Fibroblast of villous mesenchyme (primary cell): ENCODE measurements at places on chromosomes 12 and 14. TPM values are rescaled to one million over a fixed set of nuclear protein-coding genes. Genes with fewer than 3 reads are reported as not detected.

DNA sequence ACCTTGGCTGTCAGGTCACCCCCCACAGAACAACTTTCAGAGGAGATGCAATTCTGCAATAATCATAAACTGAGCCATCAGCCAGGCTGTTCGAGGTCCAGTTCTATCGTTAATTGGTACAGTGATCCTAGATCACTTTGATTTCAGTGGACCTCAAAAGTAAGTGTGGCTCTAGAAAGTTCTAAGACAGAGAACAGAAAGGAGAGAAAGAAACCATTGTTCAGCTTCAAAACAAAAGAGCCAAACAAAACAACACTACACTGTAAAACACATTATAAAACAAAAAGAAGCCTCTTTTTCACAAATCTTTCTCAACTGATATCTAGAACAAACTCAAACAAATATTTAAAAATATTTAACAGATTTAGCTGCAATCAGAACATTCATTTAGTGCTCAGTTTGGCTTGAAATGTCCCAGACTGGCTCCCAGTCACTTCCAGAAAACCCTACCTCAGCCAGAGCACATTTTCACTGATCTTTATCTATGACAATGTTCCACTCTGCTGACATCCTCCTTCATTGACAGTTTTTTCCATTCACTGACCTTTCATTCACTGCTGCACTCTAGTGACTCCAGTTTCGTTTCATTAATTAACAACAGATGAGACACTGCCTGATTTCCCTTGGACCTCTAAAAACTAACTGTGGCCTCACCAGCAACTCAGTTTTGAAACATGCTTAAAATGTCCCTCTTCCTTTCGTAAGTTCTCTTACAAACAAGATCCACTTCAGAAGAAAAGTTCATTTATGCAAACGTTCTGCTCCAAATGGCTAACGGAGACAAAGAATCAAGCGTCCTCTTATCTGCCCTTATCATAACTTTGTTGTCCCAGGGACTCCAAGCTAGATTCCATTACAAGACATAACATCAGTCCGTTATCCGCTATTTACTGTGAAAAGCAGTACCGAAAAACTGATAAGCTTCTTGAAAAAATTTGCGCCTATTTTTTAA is 56.8 kb downstream of the DUSP16 start:
- DNase-seq = peak; percentile 89

- DNase-seq = no peak
Measured at GRCh38 chr12:52658196-52658595, 6.2 kb upstream of the KRT2 start.

DNA sequence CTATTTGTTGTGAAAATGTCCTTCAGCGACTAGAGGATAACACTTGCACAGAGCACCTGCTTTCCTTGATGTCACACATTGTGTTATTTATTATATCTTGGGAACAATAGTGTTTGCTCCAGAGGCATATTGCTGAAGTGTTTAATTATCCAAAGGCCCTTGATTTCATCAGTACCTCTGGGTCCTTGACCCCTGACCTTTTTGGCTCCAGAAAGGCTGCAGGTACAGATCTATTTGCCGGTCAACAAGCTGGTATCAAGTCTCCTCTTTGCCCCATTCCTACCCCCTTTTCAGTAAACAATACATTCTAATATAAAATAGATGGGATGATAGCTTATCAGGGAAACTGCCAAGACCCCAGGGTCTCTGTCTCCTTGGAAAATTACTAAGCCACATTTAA is 206.8 kb downstream of the DACT1 start:
- DNase-seq = no peak

GRCh38 chr12:6382371-6382770 is 1.6 kb upstream of the LTBR start:
- no peak for DNase-seq

GRCh38 chr12:6180268-6181051 is 19.7 kb upstream of the CD9 start:
- peak; percentile 84 for DNase-seq

DNA sequence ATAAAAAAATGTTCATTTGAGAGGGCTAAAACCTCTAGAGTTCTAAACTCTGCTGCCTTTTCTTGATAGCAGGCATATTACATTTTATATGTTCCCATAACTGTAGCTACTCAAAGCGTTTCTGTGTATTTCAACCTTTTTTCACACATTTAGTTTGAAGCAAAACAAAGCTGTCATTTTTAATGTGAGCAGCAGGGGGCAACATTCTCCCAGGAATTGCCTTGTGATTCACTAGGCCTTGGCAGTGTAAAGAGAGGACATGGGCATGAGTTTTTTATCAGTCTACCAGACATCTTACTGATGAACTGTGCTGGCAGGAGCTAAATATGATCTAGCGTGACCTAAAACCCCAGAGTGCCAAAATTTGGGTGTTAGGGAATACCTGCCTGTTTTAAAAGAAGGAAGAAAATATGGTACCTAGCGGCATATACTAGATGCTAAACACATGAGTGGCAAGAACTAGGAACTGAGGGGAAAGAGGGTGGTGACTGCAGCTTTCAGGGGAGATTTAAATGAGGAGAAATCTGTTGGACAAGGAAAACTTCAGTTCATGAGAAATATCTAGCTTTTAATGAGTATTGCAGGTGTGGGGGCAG is 65.3 kb downstream of the IFT43 start:
- DNase-seq = peak; percentile 62

ALX1 gene
- 0.64 and 1.3 TPM in 2 replicates for total RNA-seq

GRCh38 chr12:120066341-120066740 is 50.2 kb downstream of the RAB35 start:
- no peak for DNase-seq

DNA sequence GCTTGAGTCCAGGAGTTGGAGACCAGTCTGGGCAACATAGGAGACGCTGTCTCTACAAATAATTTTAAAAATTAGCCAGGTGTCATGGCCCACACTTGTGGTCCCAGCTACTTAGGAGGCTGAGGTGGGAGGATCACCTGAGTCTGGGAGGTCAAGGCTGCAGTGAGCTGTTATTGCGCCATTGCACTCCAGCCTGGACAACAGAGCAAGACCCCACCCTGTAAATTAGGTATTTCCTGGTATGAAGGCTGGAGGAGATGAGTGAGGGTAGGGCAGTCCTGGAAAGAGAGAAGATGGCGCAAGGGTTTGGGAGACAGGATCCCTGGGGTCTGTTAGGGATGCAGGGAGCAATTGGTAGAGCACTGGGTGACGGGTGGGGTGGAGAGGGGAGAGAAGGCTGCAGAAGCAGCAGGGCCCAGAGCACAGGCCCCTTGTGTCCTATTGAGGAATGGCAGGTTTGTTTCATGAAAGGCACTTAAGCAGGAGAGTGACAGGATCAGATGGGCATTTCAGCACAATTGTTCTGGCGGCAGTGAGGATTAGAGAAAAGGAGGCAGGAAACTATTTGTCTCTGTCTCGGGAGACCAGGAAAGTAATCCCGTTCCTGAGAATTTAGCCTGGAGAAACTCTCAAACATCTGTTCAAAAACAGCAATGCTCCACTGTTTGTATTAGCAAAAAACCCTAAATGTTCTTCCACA is 47.2 kb upstream of the KTN1 start:
- DNase-seq = no peak

NUDT4 gene
- total RNA-seq = 61.3 and 80.2 TPM in 2 replicates

DNA sequence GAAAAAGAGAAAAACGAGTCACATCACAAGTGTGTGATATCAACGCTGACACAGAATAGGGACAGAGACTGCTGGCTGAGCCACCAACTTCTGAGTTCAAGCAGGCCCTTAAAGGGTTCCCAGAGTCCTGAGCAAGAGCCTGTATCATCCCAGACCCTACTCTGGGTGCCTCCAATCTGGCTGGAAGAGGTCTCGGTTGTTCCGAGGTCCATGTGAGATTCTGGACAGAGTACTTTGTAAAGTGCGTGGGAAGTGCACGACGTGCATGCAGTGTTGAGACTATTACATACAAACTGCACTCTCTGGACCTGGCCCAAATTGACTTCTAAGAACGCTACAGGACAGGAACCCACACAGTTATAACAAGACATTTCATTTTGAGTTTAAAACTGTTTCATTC is 40.6 kb downstream of the MOK start:
- DNase-seq = no peak

DNA sequence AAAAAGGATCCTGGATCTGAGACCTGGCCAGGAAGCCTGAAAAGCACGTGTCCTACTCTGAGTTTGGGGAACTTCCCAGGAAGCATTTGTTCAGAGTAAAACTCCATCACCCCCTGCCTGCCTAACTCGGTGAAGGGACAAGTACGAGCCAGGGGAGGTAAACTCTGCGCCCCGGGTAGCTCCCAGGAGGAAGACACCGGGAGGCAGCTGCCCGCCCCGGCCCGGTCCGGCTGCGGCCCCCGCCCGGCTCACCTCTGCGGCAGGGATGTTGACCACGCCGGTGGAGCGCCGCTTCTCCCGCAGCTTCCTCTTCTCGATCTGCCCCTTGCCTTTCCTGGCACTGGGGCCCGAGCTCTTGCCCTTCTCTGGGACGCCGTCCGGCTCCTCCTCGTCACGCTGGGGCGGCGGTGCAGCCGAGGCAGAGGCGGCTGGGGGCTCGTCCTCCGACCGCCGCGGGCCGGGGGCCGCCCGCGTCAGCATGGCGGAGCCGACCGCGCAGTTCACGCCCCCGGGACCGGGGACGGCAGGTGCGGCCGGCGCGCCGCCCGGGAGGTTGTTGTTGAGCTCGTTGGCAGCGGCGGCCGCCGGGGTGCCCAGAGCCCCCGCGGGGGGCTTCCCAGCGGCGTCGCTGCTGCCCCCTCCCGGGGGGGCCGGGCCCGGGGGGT is 1.2 kb downstream of the PAWR start:
- peak; percentile 49 for DNase-seq

PROX2 gene
- total RNA-seq = under 0.01 TPM in 1 of 2 replicates, not detected in the other

DNA sequence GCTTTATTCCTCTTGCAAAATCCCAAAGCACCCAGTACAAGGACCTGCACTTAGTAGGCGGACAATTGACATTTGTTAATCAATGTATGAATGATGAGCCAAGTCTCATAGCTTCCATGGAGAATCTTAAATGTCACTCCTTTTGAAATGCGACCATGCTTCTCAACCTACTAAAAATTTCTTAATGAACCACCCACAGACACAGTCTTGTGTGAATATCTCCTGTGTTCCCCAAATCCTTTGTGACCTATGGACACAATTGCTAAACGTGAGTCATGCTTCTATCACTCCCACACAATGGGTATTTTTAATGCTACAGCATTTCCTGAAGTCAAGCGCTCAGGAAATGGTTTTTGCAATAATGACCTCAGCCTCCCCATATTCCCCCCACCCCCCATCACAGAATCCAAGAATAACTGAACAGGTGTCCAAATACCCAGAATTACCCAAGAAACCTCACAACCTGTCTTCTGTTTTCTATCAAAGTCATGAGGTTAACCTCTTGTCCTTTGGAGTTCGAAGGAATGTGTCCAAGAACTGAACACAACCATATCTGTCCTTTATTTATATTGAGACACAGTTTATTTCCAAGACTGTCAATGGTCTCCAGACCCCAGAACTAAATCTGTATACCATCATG is 163.6 kb upstream of the PLEKHG7 start:
- peak; percentile 77 for DNase-seq

FOXA1 gene
- 0.32 TPM in 1 of 2 replicates, not detected in the other for total RNA-seq

ENDOU gene
- total RNA-seq = not detected in 2 replicates

PTPRO gene
- under 0.01 TPM in 2 replicates for total RNA-seq

GRCh38 chr14:42185718-42186117 is 579.0 kb downstream of the LRFN5 start:
- no peak for DNase-seq

NAV3 gene
- 96.3 and 206 TPM in 2 replicates for total RNA-seq

DNA sequence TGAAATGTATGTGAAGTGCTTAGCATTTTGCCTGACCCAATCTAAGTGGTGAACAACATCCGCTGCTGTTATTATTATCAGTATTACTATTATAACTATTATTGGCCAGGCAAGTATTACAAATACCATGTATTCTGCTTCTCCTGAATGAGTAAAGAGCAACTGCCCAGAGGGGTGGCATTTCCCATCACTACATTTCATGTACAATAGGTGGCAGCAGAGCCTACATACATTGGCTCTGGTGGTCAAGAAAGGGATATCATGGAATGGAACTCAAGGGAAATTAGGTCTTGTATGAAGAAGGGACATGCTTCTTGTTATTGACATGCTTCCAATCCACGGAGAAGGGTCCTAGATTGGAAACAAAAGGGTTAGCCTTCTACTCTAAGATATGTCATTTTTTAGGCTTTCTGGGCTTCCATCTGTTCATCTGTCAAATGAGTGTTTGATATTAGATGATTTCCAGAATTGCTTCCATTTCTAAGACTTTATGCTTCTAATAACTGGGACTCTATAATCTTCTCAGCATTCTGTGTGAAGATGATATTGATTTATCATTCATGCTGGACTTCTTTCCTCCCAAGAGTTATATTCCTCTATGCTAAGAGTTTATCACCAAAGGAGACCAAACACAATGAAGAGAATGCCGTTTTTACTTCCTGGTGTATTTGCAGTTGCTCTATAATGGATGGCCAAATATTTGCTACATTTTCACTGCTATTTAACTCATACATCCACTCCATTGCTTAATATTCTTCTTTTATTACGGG is 239.1 kb downstream of the SSPN start:
- peak; percentile 60 for DNase-seq

CIT gene
- 18.4 and 20.7 TPM in 2 replicates for total RNA-seq

TAS2R7 gene
- 0.32 TPM in 1 of 2 replicates, not detected in the other for total RNA-seq

LRTM2 gene
- total RNA-seq = not detected in 2 replicates

ERBB3 gene
- 0.32 and 1.7 TPM in 2 replicates for total RNA-seq

AMIGO2 gene
- 62.2 and 101 TPM in 2 replicates for total RNA-seq

TMCC3 gene
- total RNA-seq = 1.6 and 1.7 TPM in 2 replicates

HOTAIR gene
- 0.86 and 3.2 TPM in 2 replicates for total RNA-seq

DNA sequence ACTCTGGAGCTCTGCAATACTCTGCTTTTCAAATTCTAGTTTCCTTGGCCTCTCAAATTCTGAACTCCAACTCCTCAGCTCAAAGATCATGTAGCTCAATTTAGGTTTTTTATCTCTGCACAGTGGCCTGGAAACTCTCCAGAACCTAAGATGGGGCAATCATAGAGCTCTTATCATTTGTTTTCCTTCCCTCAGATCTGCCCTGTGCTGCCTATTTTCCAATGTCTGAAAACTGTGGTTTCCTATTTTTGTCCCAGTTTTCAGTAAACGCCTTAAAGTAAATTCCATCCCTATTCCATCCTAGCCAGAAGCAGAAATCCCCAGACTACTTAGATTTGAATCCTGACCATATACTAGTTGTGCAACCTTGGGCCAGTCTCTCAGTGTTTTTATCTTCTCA is 73.2 kb downstream of the CEP83 start:
- DNase-seq = peak; percentile 93

- DNase-seq = no peak
Measured at GRCh38 chr12:19298836-19299605, 140.3 kb upstream of the AEBP2 start.

- DNase-seq = no peak
Measured at GRCh38 chr14:31208546-31209424, 1.2 kb upstream of the HECTD1 start.

GRCh38 chr12:21221778-21222177 is 90.8 kb downstream of the SLCO1B1 start:
- no peak for DNase-seq

DNA sequence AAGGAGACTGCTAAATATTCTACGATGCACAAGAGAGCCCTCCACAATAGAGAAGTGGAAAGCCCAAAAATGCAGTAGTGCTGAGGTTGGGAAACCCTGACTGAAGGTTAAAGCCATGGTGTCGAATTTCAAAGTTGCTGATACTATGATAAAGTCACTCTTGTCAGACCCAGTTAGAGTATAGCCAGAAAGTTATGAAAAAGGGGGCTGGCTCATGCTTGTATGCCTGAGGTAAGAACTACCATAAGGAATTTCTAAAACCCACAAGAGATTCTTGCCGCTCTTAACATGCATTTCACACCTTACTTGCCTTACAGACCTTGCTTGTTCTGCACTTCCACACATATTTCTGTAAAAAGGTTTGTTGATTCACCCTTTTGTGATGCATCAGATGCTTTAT is 184.6 kb downstream of the SLC6A15 start:
- no peak for DNase-seq
